ENCODE measurements at places on chromosomes 5 and 9.

DNA sequence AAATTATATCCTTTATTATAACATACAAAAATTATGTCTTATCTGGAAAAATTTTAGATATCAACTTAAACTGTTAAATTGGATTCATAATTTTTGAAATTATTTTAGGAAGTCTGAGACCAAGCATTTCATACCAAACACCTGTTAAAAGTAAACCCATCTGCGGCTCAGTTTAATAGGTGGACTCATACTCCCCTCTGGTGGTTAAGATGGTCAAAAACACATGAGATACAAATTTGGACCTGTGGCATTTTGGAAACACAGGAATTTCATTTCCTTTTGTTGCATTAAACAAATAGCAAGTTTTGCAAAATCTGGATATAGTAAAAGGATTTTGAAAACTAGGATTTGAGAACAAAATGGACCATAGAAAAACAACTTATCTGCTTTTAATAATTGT, 53.7 kb downstream of the RGMB start:
- DNase-seq = peak; percentile 46

DNA sequence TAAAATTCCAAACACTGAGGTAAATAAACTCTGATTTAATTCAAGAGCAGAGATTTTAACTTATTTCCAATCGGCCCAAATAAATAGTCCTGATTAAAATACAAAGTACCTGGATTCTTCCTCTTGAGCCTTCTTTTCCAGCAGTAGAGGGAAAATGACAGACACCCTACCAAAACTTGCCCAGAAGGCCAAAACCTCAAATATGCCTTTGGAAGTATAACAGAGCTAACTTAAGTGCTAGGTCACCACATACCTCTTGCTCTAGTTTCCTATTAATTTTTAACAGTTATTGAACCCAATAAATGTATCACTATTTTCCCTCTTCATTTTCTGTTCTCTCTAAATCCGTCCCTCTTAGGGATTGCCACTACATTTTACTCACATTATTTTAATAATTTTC, 1.4 kb downstream of the BAAT start:
- no peak for DNase-seq

- no peak for DNase-seq
These were observed 72.3 kb downstream of the RASA1 start for GRCh38 chr5:87339986-87340385.

DNA sequence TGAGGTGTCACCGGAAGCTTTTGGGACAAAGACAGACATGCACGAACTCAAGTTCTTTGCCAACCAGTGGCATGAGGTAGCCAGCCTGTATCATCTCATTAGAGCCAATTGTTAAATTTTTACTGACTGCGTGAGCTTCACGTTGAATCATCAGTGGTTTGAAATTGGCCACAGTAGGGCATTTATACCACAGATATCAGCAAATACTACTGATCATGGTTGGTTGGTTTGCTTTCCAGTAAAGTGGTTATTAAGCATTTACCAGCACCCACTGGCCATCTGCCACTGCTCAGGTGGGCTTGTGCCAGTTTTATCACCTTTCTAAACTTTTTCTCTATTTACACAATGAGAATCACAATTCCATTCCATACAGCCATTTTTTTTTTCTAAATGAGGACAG, 28.4 kb upstream of the SHC3 start:
- no peak for DNase-seq

DNA sequence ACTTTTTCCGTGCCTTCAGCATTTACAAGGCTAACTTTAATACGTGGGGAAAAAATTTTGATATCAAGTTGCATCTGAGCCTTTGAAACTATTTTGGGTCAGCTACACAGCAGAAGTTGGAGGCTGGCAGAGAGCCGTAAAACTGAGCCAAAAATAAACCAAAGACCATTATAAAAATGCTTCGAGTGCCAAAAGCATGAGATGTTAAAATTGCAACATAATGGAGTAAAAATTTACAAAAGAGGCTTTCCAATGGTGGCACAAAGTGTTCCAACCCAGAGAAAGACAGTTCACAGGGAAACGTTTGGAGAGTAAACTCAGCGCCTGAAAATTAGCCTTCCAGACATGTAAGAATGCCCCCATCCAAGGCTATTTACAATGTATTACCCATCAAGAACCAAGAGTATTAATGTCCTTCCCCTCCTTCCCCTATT, 190.3 kb downstream of the TLE1 start:
- DNase-seq = peak; percentile 72

GRCh38 chr5:180872419-180872818, 11.3 kb upstream of the ZFP62 start:
- DNase-seq = no peak

DNA sequence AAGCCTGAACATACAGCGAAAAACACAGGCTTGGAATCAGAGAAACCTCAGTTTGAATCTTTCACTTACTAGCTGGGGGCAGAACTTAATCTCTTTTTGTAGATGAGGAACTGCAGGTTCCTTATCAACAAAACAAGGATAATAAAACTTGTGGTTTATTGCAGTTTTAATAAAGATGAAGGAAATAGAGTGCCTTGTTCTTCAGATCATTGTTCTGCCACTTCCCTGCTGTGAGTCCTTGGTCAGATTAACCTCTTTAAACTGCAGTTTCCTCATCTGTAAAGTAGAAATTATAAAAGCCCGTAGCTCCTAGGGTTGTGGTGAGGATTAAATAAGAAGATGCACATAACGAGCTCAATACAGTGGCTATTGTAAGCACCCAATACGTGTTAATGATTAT, 57.4 kb downstream of the FEM1C start:
- DNase-seq = no peak

GRCh38 chr9:137694962-137695875, 76.4 kb downstream of the EHMT1 start:
- DNase-seq = peak; percentile 48
